Activated T-cell treated with anti-CD3 and anti-CD28 coated beads, Interleukin-2, amount 50 U/mL, for 72 hours (primary cell): ENCODE measurements at places on chromosomes 6 and 20. TPM values are rescaled to one million over a fixed set of nuclear protein-coding genes. Genes with fewer than 3 reads are reported as not detected.
A peak's percentile ranks its signal among the peaks of the same experiment; 100 is the strongest.

DNA sequence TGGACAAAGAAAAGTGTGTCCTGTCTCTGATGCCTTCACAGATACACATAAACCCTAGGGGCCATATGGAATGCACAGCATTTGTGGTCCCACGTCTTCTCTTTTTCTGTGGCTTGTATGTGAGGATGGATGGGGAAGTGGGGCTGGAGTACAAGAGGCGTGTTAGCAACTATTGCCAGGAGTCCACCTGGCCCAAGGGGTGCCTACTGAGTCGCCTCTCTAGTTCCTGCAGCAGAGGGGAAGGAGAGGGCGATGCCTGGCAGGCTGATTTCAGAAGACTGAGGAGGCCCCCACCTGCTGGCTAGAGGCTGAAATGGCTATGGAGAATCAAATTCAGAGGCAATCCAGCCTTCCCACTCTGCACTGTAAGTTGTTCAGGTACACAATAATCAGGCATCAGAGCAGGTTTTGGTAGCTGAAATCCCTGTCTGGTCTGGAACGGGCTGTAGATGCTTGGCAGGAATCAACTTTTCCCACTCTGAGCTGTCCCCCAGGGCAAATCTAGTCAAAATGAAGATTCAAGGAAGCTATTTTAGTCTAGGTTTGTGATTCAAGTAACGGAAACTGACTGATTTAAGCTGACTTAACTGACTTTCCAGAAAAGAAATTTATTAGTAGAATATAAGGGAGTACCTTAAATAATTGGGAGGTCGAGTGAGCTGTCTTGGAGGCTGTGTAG lies 14.9 kb upstream of the PPARD start:
- DNase-seq, result peak; percentile 77

DNA sequence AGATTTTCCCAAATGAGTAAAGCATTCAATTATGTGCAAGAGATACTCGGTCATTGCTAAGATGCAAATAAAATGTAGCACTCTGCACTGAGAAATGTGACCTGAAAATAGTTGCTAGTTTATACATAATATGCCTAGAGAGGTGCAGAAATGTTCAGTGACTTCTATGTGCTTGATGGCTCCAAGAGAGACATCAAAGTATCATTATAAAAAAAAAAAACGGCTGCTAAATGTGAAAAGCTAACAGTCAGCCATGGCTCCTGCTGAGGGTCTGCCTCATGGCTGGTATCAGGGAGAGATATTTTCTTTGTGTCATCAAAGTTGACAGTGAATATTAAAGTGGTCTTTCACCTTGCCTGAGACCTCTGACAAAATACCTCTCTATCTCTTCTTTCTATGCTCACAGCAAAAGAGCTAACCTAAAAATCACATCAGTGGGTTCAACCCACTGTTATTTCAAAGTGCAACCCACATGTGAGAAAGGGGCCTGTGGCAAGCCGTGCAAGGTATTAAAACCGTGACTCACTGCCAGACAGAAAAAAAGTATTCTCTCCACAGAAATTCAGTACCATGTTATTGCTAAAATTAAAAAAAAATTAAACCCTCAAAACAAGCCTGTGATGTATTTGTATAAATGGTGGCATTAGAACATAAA lies 259.0 kb downstream of the HIVEP2 start:
- peak; percentile 37 for DNase-seq

GRCh38 chr6:133369773-133370272 lies 128.7 kb downstream of the EYA4 start:
- DNase-seq, result no peak

DNA sequence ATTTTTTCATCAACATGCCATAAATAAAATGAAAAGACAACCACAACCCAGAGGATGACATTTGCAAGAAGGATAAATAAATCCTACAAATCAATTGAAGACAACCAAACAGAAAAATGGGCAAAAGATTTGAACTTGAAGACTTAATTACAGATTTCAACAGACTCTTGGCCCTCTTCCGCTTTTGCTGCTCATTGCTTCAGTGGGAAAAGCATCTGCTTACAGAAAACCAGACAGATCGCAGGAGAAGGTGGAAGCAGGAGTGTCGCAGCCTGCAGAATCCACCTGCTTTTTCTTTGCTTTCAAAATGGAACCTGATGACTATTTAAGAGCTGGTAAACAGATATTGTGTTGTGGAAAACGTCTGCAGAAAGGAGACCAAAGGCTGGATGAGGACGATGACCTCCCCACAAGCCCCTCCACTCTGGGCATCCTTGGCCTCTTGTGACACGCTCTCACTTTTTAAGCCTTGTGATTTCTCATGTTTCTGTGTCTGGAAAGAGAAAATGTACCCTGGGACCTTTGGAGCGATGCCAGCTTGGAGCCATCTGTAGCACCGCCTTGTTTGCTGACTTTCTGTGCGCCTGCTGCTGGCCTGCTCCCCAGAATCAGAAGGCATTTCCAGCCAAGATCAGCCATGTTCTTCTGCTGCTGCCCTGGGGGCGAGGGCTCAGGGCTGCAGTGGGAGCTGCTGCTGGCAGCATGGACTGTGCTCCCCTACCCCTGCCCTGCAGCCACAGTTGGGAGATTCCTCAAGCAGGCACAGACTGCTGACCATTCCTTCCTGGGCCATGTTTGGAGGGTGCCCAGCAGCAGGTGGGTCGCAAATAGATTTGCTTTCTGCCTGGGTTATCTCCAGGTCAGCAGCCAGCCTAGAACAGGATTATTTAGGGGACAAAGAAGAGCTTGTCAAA lies 3.6 kb upstream of the CSTL1 start:
- no peak for DNase-seq

- DNase-seq, result peak; percentile 32
Observed at GRCh38 chr6:135179920-135180541, 1.1 kb upstream of the MYB start.

GRCh38 chr6:35494161-35494563 lies 2.7 kb downstream of the TEAD3 start:
- DNase-seq, result no peak

DNA sequence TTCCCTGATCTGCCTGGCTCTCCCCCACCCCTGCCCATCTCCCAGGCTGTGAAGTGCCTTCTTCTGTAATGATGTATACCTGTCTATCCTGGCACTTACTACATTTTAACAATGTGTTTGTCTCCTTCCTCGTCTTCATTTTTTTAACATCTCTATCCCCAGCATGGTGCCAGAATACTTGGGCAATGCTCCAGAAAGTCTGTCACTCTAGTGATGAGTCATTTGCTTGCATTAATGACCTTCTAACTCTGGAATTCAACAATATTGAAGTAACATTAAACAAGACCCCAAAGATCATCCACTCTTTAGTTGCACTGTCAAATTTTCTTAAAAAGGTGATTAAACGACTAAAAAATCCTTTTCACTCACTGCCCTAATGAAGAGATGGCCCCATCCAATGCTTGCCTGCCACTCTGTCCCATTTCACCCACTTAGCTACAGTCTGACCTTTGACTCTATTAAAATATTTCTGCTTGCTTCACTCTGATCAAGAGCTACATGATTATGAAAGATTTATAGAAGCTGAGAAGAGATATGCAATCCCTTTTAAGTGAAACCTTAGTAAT lies 7.7 kb upstream of the KLHL31 start:
- no peak for DNase-seq

DNA sequence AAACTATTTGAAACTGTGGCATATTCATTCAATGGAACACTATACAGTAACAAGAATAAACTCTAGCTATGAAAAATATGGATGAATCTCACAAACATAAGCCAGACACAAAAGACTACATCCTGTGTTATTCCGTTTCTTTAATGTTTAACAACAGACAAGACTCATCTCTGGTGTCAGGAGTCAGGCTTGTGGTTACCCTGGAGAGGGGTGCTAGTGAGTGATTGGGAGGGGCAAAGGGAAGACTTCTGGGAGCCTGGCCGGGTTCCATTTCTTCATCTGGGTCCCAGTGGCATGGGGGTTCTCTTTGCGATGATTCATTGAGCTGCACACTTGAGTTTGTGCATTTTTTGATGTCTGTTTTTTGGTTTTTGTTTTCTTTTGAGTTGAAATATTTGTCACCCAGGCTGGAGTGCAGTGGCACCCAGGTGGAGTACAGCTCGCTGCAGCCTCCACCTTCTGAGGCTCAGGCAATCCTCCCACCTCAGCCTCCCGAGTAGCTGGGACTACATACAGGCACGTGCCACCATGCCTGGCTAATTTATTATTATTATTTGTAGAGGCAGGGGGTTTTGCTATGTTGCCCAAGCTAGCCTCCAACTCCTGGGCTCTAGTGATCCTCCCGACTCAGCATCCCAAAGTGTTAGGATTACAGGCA lies 21.2 kb upstream of the TTPAL start:
- no peak for DNase-seq

- DNase-seq, result no peak
Observed at GRCh38 chr6:16324184-16324583, 85.8 kb downstream of the GMPR start.

DNA sequence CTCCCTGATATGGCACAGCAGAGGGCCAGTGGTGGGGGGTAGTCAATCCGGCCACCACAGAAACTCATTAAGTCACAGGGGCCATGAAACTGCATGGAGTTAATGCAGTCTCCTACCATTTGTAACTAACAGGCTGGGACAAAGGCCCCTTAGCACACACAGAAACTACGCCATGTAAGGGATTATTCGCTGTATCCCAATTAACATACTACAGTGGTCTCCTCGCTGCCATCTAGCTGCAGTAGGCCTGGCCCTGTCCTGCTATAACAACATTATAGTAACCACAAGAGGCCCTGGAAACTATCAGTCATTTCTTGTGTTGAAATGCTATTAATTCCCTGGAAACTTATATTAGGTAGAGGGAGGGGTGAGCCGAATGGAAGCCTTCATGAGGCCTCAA lies 72.3 kb upstream of the CCN2 start:
- DNase-seq, result no peak

GRCh38 chr6:10426781-10427279 lies 12.0 kb upstream of the TFAP2A start:
- DNase-seq, result no peak

- DNase-seq, result no peak
Observed at GRCh38 chr6:166003569-166003968, 164.1 kb downstream of the TBXT start.

GRCh38 chr6:52994839-52995088 lies 320 bp downstream of the GSTA4 start:
- DNase-seq, result peak; percentile 53

- no peak for DNase-seq
Observed at GRCh38 chr6:139370999-139371345, 3.5 kb downstream of the CITED2 start.

- DNase-seq, result no peak
Observed at GRCh38 chr6:101443315-101443714, 49.8 kb downstream of the GRIK2 start.

DNA sequence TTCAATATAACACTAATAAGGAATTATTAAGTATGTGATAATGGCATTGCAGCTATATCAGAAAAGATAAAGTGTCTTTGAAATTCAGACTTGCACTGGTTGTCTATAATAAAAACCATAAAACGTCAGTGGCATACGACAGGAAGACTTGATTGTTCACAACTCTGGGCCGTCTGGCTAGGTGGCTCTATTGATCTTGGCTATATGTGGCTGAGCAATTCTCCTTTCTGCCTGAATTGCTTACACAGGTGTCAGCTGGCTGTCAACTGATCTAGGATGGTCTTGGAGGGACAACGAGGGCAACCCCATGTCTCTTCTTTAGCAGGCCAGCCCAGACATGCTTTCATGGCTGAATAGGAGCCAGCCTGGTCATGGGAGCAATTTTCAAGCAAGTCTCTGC lies 359.1 kb downstream of the QKI start:
- no peak for DNase-seq

GRCh38 chr20:47236639-47236900 lies 119.9 kb downstream of the ZMYND8 start:
- DNase-seq, result no peak

DNA sequence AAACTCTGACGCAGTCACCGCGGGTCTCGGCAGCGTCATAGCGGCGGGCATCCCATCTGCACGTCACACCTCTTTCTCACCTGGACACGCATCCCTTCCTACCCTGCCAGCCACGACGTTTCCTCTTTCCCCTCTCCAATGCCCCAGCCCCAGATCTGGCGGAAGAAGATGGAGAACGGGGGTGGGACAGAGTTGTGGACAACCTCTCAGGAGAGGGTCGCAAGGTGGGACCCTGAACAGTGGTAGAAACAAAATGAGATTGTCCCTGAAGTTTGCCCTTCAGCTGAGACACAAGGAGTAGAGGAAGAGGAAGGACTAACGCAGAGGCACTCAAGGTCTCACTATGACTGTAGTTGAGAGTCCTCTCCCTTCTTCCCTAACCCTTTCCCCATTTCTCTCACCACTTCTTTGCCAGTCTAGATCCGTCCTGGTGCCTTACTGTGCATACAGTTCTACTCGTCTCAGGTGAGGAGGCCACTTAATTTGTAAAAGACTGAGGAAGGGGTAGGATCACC lies 562 bp downstream of the TRIM39 start:
- no peak for DNase-seq

Gene MICAL1
- total RNA-seq, result 76.7 TPM

Gene TRIM31
- total RNA-seq, result not detected

Gene SESN1
- 25.7 TPM for total RNA-seq

Gene F13A1
- not detected for total RNA-seq

Gene TMEM63B
- 16.3 TPM for total RNA-seq

Gene ATXN1
- total RNA-seq, result 46.5 TPM

Gene SAPCD1
- total RNA-seq, result 18.0 TPM

Gene SIM1
- not detected for total RNA-seq
